ENCODE measurements at places on chromosomes 5 and 9. TPM values are rescaled to one million over a fixed set of nuclear protein-coding genes. Genes with fewer than 3 reads are reported as not detected.

DNA sequence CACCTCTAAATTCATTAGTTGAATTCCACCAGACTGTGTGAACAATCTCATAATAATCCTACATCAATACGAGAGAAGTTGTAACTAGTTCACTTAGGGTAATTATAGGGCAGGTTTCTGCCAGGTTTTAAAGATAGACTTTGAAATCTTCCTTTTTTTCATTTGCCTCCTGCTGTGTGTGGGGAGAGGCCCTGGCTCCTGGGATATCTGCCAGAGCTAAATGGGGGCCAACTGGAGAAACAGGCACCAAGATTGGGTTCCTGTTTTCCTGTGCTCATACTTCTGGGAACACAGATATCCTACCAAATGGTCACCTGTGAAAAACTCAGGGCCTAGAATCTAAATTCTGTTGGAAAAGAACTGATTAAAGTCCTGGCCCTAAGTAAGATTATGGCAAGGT, 42.3 kb downstream of the SH3RF2 start:
- DNase-seq: no peak
- H3K36me3 ChIP-seq: no peaks in the 10 kb centered on the region
- H3K27me3 ChIP-seq: peaks cover 3% of the 10 kb centered on the region
- no peak overlapping the region for H3K27ac ChIP-seq
- no peak overlapping the region for H3K4me3 ChIP-seq

KCNMB1 gene
- not detected for total RNA-seq

DNA sequence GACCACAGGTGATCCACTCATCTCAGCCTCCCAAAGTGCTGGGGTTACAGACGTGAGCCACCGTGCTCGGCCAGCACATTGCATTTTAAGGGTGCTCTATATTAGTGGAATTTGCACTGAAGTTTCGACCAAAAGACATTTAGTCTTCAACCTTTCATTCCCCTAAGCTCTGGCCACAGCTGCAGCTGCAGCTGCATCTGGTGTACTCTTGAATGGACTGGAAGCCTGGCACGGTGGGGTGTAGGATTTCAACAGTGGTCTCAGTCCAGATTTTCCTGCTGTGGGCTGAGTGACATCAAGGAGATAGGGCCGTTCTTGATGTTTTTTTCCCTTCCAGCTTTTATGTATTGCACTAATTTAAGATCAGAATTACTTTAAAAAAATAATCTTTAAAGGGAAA, 255.2 kb downstream of the PDZD2 start:
- no peak overlapping the region for H3K27ac ChIP-seq
- H3K4me3 ChIP-seq: no peak overlapping the region
- no peaks in the 10 kb centered on the region for H3K36me3 ChIP-seq
- no peak for DNase-seq
- peaks cover 2% of the 10 kb centered on the region for H3K27me3 ChIP-seq

DNA sequence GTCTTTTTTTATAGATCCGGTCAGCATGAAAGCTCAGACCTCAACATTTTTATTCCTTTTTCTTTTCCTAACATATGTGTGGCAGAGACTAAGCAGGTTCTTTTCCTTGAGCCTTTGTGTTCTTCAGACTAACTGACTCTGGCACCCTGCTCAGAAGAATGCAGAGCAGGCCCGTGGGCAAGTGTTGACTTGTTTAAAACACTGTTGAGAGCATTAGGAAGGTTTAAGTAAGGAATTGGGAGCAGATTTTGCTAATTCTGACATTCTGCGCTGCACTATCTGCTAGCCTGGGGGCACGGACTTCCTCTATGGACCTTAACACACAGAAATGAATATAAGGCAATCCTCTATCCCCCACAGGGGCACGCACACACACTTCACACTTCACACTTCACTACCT, 182.5 kb upstream of the PIK3R1 start:
- no peaks in the 10 kb centered on the region for H3K36me3 ChIP-seq
- H3K4me3 ChIP-seq: no peak overlapping the region
- H3K4me1 ChIP-seq: peaks cover 4% of the 10 kb centered on the region
- H3K27me3 ChIP-seq: peaks cover 6% of the 10 kb centered on the region
- DNase-seq: no peak

CDKN2B-AS1 gene
- 2.0 TPM for total RNA-seq

- no peak for DNase-seq
- no peak overlapping the region for H3K4me3 ChIP-seq
- H3K27ac ChIP-seq: peak overlapping the region; percentile 9
- H3K27me3 ChIP-seq: no peaks in the 10 kb centered on the region
- peaks cover 8% of the 10 kb centered on the region for H3K4me1 ChIP-seq
These were observed 4.2 kb downstream of the DHX29 start for GRCh38 chr5:55303238-55303690.

DNA sequence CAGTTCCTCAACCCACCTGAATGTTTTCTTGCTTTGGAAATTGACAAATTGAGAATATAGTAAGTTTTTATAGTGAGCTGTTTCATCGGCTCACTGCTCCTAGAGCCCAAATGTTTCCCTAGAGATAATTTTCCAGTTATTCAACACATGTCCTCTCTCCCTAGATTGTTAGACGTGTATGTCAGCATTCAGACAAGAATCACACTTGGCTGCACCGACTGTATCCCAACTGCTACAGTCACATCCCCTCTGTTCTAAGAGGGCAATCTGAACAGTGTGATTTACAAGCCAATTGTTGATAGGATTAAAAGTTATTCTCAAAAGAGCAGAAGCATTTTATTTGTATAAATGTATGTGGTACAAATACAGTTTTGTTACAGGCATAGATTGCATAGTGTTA, 93.9 kb downstream of the MAMDC2 start:
- H3K27me3 ChIP-seq: peaks cover 9% of the 10 kb centered on the region
- H3K36me3 ChIP-seq: no peaks in the 10 kb centered on the region
- no peak for DNase-seq
- no peaks in the 10 kb centered on the region for H3K4me1 ChIP-seq

EQTN gene
- total RNA-seq: not detected

- H3K4me1 ChIP-seq: no peaks in the 10 kb centered on the region
- no peaks in the 10 kb centered on the region for H3K27me3 ChIP-seq
- no peak for DNase-seq
These were observed 194.7 kb downstream of the CHSY3 start for GRCh38 chr5:130099008-130099407.

GRCh38 chr9:86340356-86341006, 13.7 kb downstream of the TUT7 start:
- peak overlapping the region; percentile 66 for H3K27ac ChIP-seq
- H3K4me1 ChIP-seq: peaks cover 43% of the 10 kb centered on the region
- no peaks in the 10 kb centered on the region for H3K27me3 ChIP-seq
- H3K4me3 ChIP-seq: peak overlapping the region; percentile 84
- peaks cover 46% of the 10 kb centered on the region for H3K36me3 ChIP-seq

FCN2 gene
- total RNA-seq: not detected

DNA sequence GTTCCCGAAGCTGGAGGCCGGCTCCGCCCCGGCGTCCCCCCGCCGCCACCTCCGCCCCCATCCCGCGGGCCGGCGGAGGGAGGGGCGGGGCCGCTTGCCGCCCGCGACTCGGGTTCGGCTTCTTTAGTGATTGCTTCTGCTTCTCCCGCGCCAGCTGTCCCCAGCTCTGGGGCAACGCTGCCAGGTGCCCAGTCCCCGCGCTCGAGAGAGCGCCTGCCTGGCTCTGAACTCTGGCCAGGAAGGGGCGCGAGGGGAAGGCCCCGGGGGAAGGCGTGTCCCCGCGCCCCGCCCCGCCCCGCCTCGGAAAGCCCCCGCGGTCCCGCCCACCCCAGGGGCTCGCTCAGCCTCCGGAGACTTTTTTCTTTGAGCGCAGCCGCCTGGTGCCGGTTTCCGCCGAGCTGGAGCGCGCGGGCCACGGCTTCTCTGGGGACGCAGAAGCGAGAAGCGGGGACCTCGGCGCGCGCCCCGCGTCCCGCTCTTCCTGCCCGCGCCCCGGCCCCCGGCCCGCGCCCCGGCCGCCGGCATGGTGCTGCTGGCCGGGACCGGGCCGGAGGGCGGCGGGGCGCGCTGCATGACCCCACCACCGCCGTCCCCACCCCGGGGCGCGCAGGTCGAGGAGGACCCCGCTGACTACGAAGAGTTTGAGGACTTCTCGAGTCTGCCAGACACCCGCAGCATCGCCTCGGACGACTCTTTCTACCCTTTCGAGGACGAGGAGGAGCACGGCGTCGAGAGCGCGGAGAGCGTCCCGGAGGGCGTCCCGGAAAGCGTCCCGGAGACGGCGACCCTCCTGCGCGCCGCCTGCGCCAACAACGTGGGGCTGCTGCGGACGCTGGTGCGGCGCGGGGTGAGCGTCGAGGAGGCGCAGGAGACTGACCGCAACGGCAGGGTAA, at the start of gene ANKRD33B:
Gene ANKRD33B, plus strand, starts transcription at position 126 of the 893 bp plus-strand sequence. Its CDS starts 398 bp downstream, at position 524.
- peak within 1 kb of the TSS; percentile 87 for H3K4me3 ChIP-seq
- H3K4me1 ChIP-seq: peaks cover 18% of the 10 kb centered on the region
- peak; percentile 83 for DNase-seq
- H3K27me3 ChIP-seq: peaks cover 4% of the 10 kb centered on the region

MELK gene
- 53.6 TPM for total RNA-seq

All from natural killer cell treated with Interleukin-12 subunit alpha and Interleukin-12 subunit beta and Interleukin-15 and Interleukin-18, amount 100 ng/mL, for 72 hours (primary cell).